ENCODE measurements at places on chromosomes 2 and 18.

GRCh38 chr2:40396124-40396523, 55.8 kb downstream of the SLC8A1 start:
- DNase-seq, result no peak

GRCh38 chr2:98155716-98156115, 68.7 kb downstream of the VWA3B start:
- DNase-seq, result no peak

DNA sequence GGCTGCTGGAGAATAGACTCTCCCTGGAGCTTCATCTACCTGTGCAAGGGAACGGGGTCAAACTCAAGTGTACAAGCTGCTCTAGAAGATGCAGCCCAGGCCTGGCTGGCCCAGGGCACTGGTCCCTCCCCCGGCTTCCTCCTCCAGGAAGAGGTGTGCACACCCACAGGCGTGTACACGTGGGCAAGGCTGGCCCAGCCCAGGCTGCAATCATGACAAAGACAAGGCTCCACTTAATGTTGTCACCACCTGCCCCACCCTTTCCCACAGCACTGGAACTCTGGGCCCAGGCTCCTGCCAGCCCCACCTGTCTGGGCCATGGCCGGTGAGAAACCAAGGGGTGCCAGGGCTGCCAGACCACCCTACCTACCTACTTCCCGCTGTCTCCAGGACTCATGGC, 29.6 kb upstream of the ALPP start:
- no peak for DNase-seq

GRCh38 chr2:9807056-9807455, 36.2 kb upstream of the TAF1B start:
- no peak for DNase-seq

GRCh38 chr2:159074605-159075004, 106.2 kb downstream of the TANC1 start:
- no peak for DNase-seq

- no peak for DNase-seq
These were observed 132.2 kb downstream of the FMNL2 start for GRCh38 chr2:152466980-152467676.

- DNase-seq, result no peak
These were observed 12.0 kb upstream of the ATP6V1C2 start for GRCh38 chr2:10709290-10709939.

DNA sequence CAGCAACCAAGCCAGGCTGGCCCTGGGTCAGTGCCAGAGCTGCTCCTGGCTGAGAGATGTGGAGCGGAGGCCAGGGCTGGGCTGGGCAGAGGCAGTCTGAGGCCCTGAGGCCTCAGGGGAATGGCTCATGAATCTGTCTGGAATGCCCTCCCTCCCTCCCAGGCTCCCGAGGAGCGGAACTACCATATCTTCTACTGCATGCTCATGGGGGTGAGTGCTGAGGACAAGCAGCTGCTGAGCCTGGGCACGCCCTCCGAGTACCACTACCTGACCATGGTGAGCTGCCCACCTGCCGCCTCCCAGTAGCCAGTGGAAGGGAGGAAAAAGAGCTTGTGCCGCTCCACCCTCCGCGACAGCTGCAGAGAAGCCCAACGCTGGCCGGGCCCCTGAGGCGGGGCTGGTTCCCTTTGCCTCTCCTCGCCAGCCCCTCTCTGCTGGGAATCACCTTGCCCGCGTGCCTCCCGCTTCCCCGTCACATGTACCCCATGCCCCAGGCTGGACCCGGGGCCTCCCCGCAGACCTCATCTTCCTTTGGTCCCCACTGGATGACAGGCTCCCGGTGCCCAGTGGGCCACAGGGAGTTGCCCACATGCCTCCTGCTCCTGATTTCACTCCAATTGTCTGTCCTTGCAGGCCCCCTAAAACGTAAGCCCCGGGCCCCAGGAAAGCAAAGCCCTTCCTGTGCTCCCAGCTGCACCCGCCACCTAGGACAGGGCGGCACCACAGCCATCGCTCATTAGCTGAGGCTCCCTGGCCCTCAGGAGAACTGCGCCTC, 41.1 kb downstream of the MYO7B start:
- DNase-seq, result peak; percentile 34

GRCh38 chr18:10798727-10799550, 273.1 kb downstream of the NAPG start:
- no peak for DNase-seq

- DNase-seq, result no peak
These were observed 59.6 kb downstream of the MYT1L start for GRCh38 chr2:2271469-2271941.

DNA sequence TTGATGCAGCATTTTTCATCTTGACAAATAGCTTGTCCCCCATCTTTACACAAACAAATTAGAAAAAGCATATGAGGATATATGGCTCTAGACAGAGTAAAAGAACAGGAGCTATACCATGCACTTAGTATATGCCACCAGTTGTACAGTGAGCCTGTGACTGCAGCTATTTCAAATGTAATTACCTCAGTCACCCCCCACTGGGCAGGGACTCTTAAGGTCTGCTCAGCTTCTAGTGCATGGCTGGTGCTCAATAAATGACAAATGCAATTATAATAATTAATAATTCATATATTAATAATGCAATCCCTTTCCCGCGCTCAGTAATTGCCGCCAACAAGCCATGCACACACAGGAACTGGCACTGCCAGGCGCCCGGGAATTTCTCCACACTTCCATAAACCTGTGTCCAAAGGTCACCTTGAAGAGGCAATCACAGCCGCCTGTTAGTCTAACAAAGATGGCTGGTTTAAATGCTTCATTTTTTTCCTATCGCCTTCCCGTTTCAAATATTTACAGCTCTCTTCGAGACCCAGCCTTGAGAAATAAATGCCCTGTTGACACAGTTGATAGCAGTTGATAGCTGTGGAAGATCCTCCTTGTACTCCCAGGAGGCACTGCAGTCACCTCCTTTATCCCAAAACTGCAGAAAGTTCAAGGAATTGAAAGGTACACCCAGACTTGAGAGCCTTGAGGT, 156.6 kb downstream of the INO80D start:
- no peak for DNase-seq

DNA sequence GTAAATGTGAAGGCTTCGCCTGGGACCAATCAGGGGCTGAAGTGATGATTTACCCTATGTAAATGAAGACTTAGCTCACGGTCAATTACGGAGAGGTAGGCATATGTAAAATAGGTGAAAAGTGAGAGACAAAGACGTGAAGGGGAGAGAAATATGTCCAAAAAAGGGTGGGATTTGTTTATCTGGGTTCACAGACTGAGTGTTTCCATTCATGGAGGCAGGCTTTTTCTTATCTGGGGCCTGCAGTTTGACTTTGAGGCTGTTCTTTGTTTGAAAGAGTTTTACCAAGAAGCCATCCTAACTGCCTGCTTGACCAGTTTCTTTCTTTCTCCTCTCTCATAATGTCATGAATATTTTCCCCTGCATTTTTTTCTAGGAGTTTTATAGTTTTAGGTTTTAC, 202.7 kb downstream of the NYAP2 start:
- no peak for DNase-seq

DNA sequence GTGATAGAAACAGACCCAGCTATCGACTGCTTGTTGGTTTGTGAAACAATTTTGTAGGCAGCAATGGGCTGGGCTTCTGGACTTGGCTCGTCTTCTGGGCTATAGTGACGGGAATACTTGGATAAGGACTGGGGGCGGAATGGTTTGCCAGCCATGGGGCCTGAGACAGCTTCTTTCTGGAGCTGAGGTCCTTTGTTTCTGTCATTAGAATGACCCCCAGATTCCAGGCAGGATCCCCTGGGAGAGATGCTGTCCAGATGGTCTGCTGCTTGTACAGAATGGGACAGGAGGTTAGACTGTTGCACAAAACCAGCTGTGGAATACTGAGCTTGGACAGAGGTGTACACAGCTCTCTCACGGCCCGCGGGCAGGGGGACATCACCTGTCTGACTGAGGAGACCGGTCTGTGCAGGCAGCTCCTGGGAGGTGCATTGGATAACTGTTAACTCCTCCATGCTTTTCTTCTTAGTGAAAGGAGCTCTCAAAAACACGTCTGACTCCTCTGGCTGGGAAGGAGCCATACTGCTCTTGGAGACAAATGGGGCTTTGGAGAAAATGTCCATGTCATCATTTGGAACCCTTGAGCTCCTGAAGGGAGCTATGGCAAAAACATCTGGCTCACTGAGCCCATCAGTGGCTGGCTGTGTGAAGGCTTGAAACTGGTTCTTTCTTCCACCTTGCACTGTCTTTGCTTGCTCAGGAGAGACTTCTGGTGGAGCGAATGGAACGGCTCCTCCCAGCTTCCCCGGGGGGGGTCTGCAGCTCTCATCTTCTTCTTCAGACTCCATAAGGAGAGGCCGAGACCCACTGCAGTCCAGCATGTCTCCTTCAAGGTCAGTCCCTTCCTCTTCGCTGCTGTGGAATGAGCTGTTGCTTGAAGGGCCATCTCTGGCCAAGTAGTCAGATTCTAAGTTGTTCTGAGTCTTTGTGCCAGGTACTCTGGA, 28.6 kb upstream of the NFU1 start:
- DNase-seq, result no peak

DNA sequence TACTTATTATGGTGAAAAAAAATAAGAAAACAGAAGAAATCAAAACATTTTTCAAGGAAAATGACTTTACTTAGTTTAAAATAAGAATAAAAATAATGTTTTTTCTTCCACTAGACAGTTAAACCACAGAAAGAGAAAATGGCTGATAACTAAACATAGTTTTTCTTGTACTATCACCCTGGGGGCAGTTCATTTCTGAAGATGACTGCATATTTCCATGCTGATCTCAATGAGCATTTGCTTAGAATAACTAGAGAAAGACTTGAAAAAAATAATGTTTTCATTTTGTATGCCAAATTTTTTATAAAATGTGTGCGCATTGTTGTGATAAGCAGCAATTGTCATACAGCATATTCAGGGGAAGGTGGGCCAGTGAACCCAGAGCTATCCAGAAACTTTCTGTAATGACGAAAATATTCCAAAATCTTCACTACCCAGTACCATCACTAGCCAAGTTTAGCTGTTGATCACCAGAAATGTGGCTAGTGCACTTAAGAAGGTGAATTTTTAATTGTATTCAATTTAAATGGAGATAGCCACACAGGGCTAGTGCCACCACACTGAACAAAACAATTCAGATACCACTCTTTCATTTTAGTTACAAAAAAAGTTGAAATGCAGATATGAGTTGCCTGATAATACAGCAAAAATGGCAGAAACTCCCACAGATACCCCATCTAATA, 513.4 kb upstream of the NETO1 start:
- DNase-seq, result no peak

- DNase-seq, result peak; percentile 16
These were observed 542 bp upstream of the CNNM3 start for GRCh38 chr2:96815326-96816126.

DNA sequence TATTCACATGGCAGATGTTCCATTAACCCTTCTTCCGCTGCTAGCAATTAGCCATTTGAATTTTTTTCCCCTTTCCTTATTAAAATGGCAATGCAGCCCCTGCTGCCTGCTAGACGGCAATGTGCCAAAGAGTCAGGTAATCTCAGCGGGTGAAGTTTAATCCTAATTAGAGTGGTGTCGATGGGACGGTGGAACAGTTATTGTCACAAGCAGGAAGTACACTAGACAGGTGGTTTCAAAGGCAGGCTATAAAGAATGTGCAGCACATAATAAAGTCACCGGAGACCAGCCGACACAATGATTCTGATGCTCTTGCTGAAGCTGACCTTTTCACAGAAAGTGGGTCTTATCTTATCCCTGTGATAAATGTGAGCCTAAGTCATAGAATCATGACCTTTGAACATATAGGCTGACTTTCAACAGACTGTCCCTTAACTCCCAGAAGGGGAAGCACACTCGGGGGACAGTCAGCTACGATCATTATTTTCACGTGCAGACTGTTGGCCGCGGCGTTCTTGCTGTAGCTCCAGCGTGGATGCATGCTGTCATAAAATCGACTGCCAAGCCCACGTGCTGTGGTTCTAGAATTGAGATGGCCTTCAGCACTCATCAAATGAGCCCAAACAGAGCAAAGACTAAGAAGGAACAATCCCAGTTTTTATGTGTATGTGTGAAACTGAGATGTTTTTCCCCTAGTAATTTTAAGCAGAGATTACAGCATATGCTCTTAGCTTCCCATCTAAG, 926.2 kb upstream of the SOX11 start:
- no peak for DNase-seq

DNA sequence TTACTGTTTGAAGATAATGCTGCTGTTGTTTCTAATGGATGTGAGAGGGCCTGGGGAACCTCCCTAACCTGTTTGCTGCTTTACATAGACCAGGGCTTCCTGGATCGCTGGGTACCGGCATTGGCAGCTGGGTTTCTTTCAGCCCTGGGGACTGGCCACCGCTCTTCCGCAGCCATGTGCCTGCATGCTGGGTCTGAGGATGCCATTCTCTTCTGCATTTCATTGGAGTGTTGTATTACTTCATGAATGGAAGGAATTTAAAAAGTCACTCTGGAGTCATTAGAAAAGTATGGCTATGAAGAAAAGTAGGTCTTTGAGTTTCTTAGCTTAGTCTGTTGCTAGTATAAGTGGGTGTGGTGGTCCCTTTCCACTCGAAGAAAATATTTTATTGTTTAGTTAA, 107.3 kb upstream of the MGAT5 start:
- DNase-seq, result no peak

- DNase-seq, result no peak
These were observed 4.3 kb downstream of the TNP1 start for GRCh38 chr2:216855605-216856004.

- no peak for DNase-seq
These were observed 369.8 kb downstream of the ARHGAP15 start for GRCh38 chr2:143499061-143499460.
